Left ventricle myocardium superior (tissue), 1 donor: ENCODE measurements at places on chromosomes 2 and 18.

- peak; percentile 24 for DNase-seq
These were observed 215.4 kb downstream of the ZNF521 start for GRCh38 chr18:25136416-25137196.

GRCh38 chr2:32887125-32887524 lies 59.6 kb upstream of the LTBP1 start:
- no peak for DNase-seq

DNA sequence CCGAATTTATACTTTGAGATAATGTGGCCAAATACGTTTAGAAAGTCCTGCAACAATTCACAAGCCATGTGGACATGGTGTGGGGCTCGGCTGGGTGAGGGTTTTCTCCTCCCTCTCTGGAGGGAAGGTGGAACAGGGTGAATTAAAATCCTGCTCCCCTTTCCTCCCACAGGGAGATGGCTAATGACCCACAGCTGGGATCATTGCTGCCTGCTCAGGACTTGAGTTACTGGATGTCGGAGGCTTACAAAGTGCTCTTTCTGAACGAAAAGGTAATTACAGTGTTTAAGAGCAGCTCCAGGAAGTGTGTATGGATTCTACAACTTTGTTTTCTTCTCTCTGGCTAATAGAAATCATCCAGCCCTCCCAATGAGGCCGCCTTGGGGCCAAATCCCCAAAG lies 97.9 kb upstream of the ALKAL2 start:
- DNase-seq = no peak

DNA sequence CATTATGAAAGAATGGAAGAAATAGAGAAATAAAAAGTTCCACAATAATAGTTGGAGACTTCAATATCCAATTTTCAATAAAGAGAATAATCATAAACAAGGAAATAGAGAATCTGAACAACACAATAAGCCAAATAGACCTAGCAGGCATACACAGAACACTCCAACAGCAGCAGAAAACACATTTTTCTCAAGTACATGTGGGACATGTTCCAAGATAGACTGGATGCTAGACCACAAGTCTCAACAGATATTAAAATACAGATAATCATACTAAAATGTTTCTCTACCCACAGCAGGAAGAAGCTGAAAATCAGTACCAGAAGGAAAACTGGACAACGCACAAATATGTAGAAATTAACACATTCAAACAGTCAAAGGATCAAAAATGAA lies 113.9 kb downstream of the USP34 start:
- no peak for DNase-seq

DNA sequence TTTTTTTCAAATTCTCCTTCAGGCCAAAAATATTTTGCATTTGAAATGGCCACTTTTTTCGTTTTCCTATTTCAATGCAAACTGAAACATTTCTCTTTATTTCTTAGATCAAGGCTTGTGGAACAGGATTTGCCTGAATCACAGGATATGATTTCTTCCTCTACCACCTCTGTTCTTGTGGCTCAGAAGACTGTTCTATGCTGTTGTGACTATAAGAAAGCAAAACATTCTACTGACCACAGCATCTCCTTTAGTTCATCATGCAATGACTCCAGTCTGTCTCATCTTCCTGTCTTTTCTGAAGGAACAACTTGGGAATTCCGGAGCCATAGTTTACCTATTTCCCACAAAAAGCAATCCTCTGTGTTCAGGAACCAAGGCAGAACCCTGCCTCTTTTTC lies 16.2 kb upstream of the ZNF512 start:
- DNase-seq = no peak

DNA sequence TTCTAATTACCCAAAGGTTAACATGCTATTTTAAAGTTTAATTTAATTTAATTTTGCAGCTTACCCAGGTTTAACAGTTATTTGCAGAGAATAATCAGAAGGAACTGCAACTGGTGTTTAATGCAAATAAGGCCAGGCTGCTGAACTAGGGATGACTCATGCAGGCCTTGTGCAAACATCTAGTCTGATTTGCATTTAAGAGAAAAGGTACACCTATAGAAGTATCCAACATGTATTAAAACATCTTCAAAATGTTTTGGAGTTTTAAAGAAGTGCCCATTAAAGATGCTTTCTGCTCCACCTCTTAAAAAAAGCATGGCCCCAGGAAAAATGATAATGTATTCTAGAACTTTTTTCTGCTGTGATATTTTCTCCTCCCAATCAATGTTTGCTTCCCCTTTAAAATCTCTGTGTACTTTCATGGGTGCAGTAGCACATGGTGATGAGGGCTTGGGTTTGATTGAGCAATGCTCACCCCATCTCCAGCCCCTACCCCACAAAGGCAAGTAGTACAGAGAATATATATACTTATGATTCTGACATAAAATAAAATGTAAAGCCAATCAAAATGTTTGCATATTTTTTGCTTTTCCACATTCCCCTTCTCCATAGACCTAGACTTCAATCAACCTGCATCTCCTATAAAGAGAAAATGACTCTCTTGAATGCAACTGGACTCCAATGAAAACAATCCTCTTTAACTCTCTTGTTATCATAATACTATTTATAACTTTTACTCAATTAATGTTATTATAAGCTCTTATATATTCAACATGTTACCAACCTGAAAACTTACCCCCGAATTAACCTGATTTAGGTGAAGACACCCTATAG lies 54.1 kb downstream of the ATP8B1 start:
- DNase-seq = no peak

DNA sequence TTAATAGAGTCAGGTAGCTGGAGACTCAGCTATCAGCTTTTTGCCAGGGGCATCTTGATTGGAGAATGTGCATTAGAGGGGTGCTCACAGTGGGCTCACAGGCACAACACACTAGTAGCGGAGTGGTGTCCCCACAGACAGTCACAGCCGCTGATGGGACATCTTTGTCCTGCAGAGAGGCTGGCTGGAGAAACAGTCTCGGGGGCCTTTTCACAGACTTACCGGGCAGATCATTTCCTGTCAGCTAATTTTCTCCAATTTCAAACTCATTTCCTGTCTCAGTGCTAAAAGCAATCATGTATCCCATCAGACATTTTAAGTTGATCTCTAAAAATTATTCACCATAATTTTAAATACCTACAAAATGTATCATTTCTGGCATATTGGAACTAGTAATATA lies 562.6 kb downstream of the DCDC2C start:
- no peak for DNase-seq

DNA sequence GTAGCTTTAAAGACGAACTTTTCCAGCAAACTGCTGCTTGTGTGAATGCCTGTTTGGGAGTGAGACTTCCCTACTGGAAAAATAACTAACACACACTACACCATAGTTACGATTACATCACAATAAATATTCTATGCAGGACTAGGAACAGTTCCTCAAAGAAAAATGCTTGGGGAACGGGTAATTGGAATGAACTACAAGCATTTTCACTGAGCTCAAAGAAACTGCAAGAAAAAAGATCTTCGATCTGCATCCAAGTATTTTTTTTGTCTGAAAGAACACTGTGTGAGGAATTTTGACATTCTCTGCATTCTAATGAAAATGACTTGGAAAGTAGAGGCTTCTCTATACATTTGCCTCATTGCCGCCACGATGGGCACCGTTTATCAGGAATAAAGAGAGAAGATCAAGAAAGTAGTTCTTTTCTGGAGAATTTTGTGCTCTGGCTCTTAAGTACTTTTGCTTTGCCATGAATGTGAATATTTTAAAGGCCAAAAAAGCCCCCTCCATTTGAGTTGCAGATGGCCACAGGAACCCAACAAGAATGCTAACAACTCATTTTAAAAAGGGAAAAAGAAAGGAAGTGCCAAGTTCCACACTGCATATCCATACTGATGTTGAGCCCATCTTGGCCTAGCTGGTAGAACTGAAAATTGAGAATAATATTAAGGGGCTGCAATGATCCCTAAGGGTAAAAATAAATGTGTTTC lies 13.6 kb downstream of the LYPD1 start:
- no peak for DNase-seq

- peak; percentile 43 for DNase-seq
These were observed 30.1 kb upstream of the E2F6 start for GRCh38 chr2:11495844-11496681.

DNA sequence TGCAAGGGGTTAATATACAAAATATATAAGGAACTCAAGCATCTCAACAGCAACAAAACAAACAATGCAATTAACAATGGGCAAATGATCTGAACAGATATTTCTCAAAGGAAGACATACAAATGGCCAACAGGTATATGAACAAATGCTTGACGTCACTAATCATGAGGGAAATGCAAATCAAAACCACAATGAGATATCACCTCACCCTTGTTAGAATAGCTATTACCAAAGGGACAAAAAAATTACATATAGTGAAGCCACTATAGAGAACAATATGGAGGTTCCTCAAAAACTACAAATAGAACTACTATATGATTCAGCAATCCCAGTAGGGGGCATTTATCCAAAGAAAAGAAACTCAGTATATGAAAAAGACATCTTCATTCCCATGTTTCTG lies 3.8 kb upstream of the SIGLEC15 start:
- no peak for DNase-seq
